ENCODE measurements at places on chromosomes 1 and 21.
A peak's percentile ranks its signal among the peaks of the same experiment; 100 is the strongest.

GRCh38 chr1:159985473-159985872 lies 31.4 kb upstream of the SLAMF9 start:
- DNase-seq: no peak

DNA sequence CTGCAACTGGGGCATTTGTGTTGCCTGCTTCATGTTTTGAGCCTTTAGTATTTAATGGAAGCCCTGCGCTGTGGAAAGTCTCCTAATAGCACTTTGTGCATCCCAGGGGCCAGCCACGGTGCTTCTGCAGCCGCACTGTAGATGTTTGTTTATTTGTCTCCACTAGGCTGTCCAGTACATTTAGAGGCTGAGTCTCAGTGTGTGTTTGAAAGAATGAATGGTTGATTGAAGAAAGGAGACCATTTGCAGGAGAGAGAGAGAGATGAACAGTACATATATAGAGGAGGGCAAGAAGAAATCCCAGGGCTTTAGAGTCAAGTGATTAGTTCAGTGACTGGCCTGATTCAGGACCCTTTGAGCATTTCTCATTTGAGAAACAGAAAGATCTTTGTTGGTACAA lies 33.9 kb downstream of the MPZL1 start:
- no peak for DNase-seq

DNA sequence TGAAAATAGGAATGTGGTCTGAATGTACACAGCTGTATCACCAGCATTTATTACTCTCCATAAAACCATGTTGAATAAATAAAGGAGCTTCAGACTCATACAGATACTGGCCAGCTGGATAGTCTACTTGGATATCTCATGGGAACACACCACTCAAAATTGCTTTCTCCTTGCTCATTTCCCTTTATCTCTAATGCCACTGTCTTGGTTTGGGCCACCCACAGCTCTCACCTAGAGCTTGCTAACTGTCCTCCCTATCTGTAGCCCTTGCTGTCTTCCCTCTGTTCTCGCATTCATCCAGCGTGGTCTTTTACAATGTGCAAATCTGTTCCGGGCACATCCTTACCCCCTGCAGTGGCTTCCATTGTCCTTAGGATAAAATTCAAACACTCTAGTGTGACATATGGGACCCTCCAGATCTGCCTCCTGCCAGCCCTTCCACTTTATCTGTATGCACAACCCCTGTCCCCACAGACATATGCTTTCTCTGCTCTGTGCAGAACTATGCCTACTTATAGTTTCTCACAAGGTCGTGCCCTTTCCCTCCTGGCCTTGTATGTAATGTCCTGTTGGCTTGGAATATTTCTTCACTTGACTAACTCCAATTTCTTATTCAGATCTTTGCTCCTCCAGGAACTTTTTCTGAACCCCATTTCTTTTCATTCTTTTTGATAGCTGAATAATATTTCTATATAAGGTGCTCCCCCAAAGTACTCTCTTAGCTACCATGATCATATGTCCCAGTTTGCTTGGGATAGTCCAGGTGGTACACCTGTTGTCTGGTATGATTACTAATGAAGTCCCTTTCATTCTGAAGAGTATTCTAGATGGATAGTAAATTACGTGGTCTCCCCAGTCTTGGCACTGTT lies 2.9 kb downstream of the FLVCR1 start:
- no peak for DNase-seq

GRCh38 chr1:109091078-109091838 lies 694 bp downstream of the TMEM167B start:
- peak; percentile 58 for DNase-seq

- DNase-seq: no peak
Measured at GRCh38 chr1:1115136-1115785, 628 bp downstream of the C1orf159 start.

GRCh38 chr1:163747261-163747660 lies 425.5 kb downstream of the NUF2 start:
- no peak for DNase-seq

GRCh38 chr1:5620418-5620817 lies 371.8 kb downstream of the NPHP4 start:
- no peak for DNase-seq

DNA sequence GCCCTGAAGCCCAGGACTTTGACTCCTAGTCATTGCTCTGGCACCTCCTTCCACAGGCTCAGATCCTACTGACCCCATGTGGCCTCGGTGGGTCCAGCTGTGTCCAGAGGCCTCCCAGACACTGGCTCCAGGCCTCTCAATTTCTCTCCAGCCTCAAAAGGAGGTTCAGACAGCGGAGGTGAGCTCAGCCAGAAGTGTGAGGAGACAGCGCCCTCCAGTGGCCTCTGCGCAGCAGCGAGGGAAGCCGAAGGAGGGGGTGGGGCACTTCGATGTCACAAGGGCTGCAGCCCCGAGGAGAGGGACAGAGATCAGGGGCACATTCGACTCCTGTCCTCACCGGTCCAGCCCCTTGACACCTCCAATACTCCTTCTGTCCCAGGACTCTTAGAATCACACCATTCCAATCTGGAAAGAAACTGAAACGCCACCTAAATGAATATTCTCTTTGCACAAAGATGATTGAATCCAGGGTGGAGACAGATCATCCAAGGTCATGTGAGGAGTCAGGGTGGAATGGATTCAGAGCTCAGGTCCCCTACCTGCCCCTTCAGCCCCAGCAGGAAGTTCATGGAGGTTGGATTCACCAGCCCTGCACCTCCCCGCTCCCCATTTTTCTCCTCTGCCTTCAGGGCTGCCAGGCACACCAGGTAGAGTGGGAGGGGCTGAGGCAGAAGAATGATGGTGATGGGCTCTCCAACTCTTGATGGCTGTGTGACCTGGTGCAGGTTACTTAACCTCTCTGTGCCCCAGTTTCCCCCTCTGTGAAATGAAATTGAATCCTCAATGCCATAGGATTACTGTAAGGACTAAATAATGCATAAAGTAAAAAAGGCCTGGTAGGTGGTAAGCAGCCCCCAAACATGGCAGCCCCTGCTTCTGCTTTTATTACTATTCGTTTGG lies 34.8 kb upstream of the ZBTB40 start:
- peak; percentile 80 for DNase-seq
